ENCODE measurements at places on chromosomes 2 and 18.

- DNase-seq: no peak
Measured at GRCh38 chr2:111617299-111618225, 266.4 kb downstream of the ANAPC1 start.

DNA sequence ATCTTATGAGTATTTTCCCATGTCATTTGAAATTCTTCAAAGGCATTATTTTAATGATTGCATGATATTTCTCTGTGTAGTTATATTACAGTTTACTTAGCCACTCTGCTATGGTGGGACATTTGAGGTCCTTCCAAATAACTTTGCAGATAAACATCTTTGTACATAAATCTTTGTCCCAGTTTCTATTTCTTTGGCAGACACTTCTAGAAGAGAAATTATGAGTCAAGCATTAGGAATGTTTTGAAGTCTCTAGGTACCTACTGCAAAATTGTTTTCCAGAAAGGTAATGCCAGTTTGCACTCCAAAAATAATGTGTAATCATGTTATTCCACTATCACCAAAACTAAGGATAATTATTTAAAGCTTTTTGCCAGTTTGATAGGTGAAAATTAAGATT lies 149.7 kb downstream of the EN1 start:
- DNase-seq: no peak

DNA sequence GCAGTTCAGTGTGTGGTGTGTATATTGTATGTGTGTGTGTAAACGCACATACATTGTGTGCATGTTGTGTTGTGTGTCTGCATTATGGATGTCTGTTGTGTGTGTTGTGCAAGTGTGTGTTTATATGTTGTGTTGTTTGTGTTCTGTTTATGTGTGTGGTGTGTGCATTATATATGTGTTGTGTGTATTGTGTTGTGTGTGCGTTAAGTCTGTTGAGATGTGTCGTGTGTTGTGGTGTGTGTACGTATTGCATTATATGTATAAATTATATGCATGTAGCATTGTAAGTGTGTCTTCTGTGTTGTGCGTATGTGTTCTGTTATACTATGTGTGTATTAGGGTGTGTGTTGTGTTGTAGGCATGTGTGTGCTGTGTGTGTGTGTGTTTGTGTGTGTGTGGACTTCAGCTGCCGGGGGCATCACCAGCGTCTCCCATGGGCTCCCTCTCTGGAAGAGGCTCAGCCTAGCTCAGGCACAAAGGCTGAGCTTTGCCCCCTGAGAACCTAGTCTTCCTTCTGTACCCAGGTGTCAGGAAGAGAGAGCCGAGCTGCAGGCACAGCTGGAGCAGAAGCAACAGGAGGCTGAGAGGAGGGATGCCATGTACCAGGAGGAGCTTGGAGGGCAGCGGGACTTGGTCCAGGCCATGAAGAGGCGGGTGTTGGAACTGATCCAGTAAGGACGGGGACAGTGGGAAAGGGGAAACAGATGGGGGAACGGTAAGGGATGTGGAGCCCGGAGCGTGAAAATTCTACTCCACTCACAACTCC lies 13.7 kb downstream of the RUFY4 start:
- DNase-seq: no peak

DNA sequence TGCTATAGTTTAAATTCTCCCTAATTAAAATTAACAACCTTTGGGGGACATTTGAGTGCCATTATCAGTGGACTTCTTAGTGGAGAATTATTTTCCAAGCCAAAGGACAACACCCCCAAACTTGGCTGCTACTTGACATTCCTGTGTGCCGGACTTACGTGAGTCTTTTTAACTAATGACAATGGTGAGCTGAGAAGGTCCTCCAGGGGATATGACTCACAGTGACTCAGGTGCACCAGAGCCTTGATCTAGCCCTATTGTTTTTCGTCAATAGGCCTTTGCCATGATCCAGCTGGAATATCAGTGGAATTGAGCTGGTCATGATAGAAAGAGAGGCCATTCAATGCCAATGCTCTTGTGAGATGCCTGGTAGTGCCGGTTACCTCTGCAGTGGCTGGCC lies 118.1 kb upstream of the CXCR4 start:
- peak; percentile 45 for DNase-seq

GRCh38 chr2:115161081-115161770 lies 718.8 kb downstream of the DPP10 start:
- DNase-seq: no peak

GRCh38 chr18:21362831-21363230 lies 120.8 kb downstream of the GREB1L start:
- no peak for DNase-seq

GRCh38 chr18:75167759-75168618 lies 41.0 kb downstream of the PTGR3 start:
- DNase-seq: no peak

DNA sequence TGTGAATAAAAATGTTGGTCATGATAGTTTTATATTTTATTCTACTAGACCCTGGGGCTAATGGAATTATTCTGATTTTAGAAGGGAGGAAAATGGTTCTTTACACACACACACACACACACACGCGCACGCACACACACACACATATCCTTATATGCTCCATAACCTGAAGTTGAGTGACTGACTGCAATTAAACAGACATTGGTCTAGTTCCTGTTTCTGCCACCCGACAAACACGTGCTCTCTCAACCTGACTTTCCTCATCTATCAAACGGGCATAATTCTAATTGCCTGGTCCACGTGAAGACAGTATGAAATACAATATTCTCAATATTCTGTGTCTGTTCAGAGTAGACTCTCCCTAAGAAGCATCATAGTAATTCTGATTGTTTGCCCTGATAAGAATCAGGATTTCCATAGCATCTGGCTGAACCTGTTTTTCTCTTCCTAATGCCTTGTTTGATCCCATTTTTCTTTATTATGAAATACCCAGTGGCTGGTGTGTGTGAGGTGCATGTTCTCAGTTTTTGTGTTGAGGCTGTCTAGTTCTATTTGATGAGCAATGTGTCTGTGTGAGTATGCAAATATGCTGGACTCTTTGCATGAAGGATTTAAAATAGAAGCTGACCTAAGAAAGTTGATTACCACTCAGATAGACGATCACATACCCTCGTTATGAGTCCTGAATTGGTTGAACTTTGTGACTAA lies 51.0 kb downstream of the SETBP1 start:
- peak; percentile 87 for DNase-seq

DNA sequence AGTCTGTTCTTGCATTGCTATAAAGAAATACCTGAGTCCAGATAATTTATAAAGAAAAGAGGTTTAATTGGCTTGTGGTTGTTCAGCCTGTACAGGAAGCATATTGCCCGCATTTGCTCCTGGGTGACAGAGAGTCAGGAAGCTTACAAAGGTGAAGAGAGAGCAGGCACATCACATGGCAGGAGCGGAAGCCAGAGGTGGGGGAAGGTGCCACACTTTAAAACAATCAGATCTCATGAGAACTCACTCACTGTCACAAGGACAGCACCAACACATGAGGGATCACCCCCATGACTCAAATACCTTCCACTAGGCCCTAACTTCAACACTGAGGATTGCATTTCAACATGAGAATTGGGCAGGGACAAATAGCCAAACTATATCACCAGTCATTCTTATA lies 124.8 kb upstream of the COL5A2 start:
- no peak for DNase-seq

DNA sequence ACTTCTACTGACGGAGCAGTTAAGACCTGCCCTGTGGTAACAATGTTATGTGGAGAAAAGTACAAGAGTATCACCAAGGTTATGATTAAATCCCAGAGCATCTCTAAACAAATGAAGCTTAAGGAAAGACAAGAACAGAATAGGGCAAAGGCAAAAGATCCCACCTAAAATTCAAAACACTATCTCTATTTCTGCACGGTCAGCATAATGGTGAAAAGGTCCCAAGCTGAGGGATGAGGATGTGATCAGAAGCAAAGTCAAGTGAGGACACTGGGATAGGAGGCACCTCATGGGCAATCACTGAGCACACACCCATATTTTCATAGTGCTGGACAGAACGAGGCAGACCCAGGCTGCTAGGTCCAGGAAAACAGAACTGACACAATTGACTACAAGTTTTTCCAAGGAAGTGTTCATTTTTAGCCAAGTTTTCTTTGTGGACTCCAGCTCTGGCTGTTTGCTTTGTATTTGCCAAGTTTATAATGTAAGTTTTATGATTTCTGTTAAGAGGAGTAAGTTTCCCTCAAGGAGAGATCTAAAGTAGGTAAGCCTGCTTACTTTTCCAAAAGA lies 77.8 kb downstream of the NCKAP5 start:
- DNase-seq: no peak

GRCh38 chr2:61177727-61178549 lies 15.9 kb downstream of the C2orf74 start:
- no peak for DNase-seq

GRCh38 chr2:73892631-73893329 lies at the start of gene ACTG2:
TSS of gene ACTG2 (plus strand) at chr2:73893008. CDS start at chr2:73901312, 8,304 bp downstream.
- DNase-seq: no peak

- DNase-seq: no peak
Measured at GRCh38 chr2:3628800-3629199, 29.2 kb upstream of the ALLC start.

DNA sequence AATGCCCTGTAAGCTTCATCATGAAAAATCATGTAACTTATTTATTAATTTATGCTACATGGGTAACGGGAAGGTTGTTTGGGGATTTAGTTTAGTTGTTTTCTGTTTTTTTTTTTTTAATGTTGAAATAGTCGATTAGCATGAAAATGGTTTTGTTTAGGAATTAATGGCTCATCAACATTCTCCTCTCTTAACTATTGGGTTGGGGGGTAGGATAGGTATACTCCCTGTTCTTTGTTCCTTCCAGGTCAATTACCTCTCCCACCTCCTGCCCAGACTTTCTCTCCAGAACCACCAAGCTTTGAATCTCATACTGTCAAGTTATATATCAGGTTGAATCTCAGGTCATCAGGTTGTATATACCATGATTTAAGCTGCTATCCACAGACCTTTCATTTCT lies 568.7 kb upstream of the DSEL start:
- DNase-seq: no peak

- DNase-seq: no peak
Measured at GRCh38 chr2:134865067-134865787, 26.8 kb downstream of the ACMSD start.

DNA sequence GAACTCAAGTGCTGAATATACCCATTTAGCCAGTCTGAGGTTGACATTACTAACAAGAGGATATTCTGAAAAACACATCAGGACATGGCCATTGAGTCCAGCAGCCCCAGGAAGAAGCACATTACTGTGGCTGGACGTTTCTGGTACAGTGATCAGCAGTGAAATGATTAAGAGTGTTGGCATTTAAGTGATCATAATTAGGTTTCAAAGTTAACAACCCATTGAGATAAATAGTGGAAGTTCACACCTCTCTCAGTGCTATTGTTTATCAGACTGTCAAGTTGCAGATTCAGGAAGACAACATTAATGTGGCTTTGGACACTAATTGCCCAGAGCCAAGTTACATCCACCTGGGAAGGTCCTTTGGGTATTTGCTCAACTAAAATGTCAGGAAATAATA lies 139.5 kb upstream of the GAREM1 start:
- DNase-seq: no peak

Measured in epithelial cell of prostate (primary cell).